ENCODE measurements at places on chromosomes 11 and 22. TPM values are rescaled to one million over a fixed set of nuclear protein-coding genes. Genes with fewer than 3 reads are reported as not detected.

The IL18 gene
- not detected for total RNA-seq

The KIAA1671 gene
- not detected for total RNA-seq

The SCGB1A1 gene
- total RNA-seq = not detected

The KCNK4 gene
- total RNA-seq = not detected

The SLC25A45 gene
- 6.7 TPM for total RNA-seq

The BSX gene
- not detected for total RNA-seq

Measured in Karpas-422 (cell line).